Tibial nerve (tissue), 4 donors: ENCODE measurements at places on chromosomes 16 and 17. TPM values are rescaled to one million over a fixed set of nuclear protein-coding genes. Genes with fewer than 3 reads are reported as not detected.

GRCh38 chr17:14361945-14362508 is 61.1 kb downstream of the HS3ST3B1 start:
- no peak for DNase-seq

KRTAP9-2 gene
- total RNA-seq = not detected

TANGO6 gene
- 23.9 TPM for total RNA-seq

IRX6 gene
- total RNA-seq = 0.66 TPM

KCNJ18 gene
- total RNA-seq = not detected
